ENCODE measurements at places on chromosomes 3 and 15. TPM values are rescaled to one million over a fixed set of nuclear protein-coding genes. Genes with fewer than 3 reads are reported as not detected.

DNA sequence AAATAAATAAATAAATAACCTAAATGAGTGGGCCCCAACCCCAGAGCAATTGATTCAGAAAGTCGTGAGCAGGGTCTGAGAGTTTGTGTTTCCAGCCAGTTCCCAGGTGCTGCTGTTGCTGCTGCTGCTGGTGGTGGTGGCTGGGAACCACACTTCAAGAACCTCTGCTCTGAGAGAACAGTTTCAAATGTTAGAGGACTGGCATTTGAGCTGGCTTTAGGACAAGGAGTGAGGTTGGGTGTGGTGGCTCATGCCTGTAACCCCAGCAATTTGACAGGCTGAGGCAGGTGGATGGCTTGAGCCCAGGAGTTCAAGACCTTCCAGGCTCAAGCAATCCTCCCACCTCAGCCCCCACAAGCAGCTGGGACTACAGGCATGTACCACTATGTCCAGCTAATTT, 123.1 kb upstream of the UBE2E1 start:
- peak; percentile 72 for DNase-seq

Gene UBE3A
- total RNA-seq, result 72.5 TPM

DNA sequence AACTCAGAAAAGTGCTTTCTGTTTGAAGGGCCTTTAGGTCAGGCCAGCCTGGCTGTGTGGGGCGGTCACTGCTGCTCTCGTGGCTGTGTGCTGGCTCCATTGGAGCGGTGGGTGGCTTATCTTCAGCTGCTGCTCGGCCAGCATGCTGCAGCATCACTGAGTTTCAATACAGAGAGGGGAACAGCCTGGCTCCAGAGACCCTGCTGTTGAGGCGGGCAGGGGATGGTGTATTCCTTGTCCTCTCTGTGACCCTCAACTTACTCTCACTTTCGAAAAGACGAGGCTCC, 248.5 kb upstream of the ONECUT1 start:
- no peak for DNase-seq

DNA sequence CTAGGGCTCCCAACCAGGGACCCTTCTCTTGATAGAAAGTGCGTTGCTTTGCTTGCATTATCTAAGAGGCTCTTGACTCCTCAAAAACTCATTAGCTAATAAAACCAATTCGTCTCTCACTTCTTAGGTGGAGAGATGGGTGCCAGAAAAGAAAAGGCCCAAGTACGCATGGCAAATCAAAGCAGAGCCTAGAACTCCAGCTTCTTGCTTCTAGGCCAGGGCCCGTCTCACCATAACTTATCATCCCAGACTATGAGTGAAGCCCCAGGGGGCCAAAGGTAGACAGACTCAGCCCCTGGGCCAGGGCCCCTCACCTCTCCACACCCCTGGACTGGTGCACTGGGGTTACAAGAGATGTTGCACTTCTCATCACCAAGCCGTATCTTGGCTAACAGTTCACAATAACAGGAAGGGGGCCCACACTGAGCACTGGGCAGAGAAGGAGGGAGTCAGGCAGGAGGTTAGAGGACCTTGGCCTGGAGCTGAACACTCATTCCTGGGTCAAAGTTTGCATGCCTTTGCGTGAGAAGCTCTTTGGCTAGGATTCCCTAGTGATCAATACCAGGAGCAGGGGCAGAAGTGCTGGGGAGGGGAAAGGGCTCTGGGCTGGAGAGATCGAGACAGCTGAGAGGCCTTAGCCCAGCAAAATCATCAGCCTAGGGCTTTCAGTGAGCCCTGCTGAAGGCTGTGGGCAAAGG, 5.4 kb upstream of the CYP1A1 start:
- no peak for DNase-seq

Gene SLC28A1
- not detected for total RNA-seq

GRCh38 chr15:45594319-45594718, 7.1 kb downstream of the BLOC1S6 start:
- no peak for DNase-seq

DNA sequence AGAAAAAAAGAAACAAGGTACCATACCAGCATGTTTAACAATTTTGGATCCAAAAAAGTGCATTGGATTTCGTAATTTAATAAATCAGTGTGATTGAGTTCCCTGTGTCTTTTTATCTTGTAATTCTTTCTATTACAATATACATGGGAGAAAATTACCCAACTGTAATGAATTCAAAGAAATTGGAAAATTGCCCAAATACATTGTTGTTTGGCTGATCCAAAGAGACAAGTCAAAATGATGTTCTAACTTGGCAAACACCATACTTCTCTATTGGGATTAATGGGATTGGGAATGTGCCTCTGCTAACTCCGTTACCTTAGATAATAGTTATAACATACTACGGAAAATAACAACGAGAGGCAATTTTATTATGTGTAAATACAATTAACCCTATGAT, 1097.1 kb downstream of the ROBO1 start:
- no peak for DNase-seq

GRCh38 chr3:52934630-52935530, 37.5 kb upstream of the STIMATE start:
- peak; percentile 45 for DNase-seq

DNA sequence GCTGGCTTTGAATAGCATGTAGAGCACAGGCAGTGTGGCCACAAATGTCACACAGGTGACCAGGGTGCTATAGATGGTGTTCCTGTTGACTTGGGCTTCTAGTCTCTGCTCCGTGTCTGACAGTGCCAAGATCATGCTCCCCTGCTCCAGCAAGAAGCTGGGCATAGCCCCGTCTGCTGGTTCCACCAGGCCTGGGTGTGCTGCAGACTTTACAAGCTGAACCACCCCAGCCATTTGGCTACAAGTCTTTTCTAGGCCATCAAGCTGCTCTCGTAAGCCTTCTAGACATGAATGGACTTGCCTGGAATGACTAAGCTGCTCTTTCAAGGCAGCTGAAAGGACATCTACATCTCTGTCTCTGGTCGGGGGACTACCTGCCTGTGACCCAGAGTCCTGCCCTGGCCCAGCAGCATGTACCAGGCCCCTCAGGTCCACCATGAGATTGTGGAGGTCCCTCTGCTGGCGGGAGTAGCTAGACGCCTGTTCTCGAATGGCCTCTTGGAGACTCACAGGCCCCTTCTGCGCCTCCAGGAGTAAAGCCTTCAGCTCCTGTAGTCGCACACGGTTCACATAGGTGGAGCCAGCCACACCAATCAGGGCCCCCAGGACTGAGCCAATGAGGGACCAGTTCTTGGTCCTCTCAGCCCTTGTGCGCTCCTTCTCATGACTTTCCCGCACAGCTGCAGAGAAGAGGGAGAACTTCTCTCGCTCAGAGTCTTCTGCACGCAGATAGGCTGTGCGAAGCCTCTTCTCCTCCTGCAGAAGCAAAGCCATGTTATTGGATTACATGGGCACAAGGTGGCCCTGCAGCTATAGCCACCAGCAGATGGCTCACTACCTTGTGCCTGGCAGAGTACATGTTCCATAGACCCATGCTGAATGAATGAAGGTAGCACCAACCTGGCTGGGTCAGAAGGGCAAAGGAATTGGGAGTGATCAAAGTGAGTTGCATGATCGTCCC, 2.8 kb upstream of the PLXNB1 start:
- DNase-seq, result peak; percentile 45

Gene TADA3
- total RNA-seq, result 140 TPM

GRCh38 chr3:420584-420983, 224.0 kb downstream of the CHL1 start:
- no peak for DNase-seq

Gene ACAN
- total RNA-seq, result under 0.01 TPM

Gene CCRL2
- total RNA-seq, result 5.3 TPM

Gene SKOR1
- total RNA-seq, result not detected

DNA sequence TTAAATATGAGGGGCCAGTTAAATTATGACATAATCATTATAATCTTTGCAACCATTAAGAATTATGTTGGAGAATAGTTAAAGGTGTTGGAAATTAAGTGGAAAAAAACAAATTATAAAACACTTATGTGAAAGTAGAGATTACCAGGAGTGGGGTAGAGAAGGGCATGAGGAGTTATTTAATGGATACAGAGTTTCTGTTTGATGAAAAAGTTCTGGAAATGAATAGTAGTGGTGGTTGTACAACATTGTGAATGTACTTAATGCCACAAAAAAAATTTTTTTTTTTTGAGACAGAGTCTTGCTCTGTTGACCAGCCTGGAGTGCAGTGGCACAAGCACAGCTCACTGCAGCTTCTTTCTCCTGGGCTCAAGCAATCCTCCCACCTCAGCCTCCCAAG, 25.1 kb upstream of the TNIK start:
- no peak for DNase-seq

DNA sequence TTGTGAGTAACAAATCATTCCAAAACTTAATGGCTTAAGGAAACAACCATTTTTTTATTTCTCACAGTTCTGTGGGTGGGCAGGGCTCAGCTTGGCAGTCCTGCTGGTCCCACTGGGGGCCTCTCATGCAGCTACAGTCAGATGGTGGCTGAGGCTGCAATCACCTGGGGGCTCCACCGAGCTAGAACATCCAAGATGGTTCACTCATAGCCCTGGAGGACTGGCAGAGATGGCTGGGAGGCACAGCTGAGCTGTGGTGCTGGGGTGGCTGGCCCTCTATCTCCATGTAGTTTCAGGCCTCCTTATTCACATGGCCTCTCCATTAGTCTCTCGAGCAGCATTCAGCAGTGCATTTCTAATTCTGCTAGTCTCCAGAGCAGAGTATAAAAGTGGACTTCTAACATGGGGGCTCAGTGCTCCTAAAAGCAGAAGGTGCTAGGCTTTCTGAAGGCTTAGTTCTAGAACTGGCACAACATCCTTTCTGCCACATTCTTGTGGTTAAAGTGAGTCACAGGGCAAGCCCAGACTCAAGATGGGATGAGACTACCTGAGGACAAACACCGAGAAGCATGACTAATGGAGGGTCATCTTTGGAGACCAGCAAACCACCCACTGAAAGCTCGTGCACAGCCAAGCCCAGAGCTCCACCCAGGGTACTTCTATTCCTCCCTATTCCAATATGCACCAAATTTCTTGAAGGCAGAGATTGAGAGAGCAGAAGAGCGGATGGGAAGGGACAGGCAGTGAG, 6.3 kb downstream of the CAV3 start:
- peak; percentile 96 for DNase-seq

GRCh38 chr3:46112984-46113383, 85.7 kb upstream of the XCR1 start:
- peak; percentile 83 for DNase-seq

Gene MAP1A
- total RNA-seq, result 61.2 TPM

- no peak for DNase-seq
Observed at GRCh38 chr15:63716929-63717328, 116.8 kb downstream of the HERC1 start.

Gene AHSG
- total RNA-seq, result not detected

Data from LHCN-M2 (cell line).